ENCODE measurements at places on chromosomes 5 and 9.

DNA sequence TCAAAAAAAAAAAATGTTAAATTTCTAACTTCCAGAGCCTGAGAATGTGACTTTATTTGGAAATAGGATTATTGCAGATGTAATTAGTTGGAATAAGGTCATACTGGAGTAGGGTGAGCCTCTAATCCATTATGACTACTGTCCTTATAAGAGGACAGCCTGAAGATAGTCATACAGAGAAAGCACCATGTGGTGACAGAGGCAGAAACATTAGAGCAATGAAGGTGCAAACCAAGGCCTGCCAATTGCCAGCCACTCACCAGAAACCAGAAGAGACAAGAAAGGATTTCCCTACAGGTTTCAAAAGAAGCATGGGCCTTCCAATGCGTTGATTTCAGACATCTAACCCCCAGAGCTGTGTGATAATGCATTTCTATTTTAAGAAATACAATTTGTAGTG, 659.2 kb upstream of the CHD1 start:
- no peak for DNase-seq

GRCh38 chr5:14184725-14185124, 41.6 kb downstream of the TRIO start:
- no peak for DNase-seq

- DNase-seq: no peak
These were observed 113.7 kb downstream of the TMEM232 start for GRCh38 chr5:110612794-110613247.

DNA sequence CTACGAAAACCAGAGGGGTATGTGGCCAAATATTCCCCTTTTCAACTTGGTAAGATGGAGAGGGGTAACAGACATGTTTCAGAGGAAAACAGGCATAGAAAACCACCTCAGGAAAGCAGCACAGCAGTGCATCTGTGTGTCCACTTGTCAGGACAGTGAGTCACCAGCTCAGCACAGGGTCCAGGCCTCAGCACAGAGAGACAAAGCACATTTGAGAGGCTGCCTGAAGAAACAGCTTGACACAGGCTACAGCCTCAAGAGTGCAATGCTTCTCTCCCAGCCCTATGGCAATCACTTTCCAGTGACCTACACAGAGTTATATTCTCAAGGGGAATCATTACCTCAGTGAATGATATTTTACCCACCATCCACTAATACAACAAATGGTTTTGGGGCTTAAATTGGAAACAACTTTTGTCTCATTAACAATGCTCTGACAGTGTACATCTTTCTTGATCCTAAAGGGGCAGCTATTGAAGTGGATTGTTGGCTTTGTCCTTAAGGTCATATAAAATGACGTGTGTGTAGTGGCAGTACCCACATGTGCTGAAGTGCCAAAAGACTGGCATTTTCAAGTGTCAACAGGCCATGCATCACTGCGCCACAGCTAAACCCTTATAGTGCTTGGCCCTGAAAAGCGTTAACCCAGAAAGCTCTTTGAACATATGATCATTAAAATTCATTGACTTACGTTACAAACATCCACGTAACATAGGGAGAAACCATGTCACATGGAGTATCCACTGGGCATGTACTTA, 46.4 kb downstream of the ERMP1 start:
- DNase-seq: no peak

DNA sequence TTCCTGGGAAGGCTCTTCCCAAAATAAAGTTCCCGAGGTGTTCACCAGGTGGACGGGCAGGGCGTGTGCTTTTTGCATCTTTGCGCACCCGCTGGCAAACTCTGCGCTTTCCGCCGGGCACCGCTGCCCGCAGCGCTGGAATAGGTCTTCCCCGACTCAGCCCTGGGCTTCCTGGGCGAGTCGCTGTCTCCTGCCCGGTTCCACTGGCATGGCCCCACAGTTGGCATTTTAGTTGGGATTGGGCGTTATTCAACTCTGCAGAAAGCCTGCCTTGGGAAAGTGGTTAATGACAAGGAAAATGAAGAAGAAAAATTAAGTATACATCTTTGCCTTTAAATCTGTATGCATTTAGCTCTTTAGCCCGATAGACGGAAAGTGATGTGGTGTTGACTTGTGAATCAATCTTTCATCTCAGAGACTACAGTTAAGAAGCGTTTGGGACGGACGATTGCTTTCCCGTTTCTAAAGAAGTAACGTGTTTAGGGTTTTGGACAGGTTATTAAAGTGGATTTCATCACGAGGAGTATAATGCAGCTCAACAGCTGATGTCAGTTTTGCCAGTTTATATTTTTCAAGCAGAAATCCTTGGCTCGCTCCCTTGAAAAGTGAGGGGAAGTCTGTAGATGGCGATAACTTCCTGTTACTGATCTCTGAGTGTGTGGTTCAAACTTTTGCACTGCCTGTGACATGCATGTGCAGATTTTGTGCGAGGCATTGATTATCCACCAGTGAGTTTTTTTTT, 946 bp downstream of the ADCY2 start:
- DNase-seq: peak; percentile 74

DNA sequence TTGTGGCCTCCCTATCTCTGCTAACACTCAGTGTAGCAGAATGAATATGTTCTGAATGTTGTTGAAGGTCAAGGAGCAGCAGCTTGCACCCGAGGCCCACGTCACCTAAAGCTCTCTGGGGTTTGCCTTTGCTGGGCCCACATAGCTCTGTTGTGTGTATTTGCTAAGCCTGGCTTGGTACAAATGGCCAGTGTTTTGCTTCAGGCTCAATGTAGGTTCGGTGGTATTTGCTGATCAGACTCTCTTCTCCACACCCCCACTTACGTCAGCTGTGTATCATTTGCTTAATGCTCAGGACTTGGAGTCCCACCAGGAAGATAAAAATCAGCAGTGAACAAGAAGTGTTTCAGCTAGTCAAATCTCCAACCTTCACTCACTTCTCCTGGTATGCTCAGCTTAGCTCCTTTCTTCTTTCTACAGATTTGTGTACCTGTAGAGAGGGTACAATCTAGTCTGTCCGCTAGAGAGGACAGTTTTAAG, 4.8 kb upstream of the RFESD start:
- DNase-seq: no peak

GRCh38 chr9:36092509-36093215, 43.9 kb upstream of the GLIPR2 start:
- no peak for DNase-seq

DNA sequence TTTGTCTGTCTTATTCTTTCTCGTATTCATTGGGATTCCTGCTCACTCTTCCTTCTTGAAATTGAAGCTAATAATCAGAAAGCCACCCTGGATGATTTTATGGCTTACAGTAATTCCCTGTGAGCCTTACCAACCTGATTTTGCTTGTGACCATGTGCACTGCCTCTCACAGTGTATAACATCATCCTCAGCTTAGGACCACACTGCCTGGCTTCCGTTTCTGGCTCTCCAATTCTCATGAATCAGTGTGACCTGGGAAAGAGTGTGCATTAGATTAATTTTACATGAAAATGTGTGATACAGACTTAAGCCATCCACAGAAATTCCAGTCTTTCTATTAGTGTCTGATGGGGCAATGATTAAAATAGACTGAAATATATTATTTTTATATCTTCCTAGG, 126.8 kb upstream of the DMRT1 start:
- DNase-seq: no peak

- no peak for DNase-seq
These were observed 1048.8 kb upstream of the ACO1 start for GRCh38 chr9:31335529-31336234.

DNA sequence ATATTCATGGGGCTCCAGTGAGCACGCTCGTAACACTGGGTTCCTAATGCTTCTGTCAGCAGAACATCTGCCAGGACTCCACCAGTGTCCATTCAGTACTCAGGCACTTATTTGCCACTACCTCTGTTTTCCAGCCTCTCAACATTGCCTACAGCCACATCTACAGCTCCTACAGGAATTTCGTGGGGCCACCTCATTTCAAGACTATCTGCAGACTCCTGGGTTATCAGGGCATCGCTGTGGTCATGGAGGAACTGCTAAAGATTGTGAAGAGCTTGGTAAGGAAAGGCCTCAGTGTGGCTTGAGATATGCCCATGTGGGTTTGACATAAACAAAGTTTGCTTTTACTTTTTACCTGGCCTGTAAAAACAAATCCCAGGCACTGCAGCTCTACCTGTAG, 92.9 kb downstream of the CYFIP2 start:
- DNase-seq: no peak

DNA sequence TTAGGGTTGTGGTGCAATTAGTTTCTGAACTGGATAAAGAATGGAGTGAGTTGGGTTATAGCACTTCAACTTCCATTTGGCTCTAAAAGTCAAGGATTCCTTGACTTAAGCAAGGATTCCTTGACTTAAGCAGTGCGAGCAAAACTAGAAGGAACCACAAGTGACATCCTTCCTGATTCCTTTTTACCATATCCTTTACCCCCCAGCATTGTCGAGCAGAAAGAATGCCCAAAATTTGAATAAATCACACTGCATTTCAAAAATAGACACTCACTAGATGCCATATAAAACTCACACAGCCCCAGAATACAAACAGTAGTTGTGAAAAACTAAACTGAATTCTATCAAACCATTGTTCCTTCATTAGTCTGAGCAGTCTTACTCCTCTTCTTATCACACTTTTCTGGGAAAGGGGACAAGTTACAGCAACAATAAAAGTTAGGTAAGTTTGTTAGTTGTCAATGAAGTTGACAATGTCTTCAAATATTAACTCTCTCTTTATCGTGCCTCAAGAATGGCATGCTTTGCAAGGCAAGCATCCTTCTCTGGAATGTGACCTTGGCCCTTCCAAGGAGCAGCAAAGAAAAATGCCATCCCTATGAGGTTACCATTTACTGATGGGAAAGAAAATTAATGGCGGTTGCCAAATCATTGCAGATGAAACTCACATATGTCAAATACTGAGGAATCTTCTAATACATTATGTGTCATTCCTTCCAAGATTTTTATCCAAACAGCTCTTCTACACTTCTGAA, 273.3 kb upstream of the ANKRD55 start:
- DNase-seq: no peak

- no peak for DNase-seq
These were observed 26.4 kb upstream of the PUM3 start for GRCh38 chr9:2870340-2870739.

DNA sequence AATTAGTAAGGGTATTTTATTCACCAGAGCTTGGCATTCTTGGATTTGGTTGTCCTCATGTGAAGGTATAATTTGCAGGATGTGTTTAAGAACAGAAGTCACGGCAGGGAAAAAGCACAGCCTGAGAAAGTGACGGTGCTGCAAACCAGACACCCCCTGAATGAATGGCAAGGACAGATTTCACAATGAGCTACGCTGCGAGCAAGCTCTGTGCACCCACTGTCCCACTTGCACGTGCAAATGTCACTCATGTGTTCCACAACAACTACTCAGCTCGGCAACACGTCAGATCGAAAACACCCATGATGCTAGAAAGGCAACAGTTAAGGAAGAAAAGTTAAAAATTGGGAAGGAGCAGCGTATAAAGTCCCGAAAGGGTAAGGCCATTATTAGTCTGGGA, 168.9 kb downstream of the ROR2 start:
- no peak for DNase-seq

DNA sequence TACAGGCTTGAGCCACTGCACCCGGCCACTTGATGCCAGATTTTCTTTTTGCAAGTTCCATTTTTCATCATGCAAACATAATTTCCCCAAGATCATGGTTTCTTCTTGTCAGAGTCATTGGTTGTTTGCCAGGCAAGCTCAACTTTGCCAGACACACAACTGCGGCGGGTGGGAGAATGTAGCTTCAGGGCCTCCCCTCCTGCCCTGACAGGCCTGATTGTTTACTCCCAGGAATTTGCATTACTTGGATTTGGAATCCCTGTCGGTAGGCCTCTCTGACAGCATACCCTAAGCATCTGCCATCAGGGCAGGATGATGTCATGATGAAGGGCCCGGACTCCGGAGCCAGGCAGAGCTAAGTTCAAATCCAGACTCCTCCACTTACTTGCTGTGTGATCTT, 15.1 kb downstream of the RPS14 start:
- no peak for DNase-seq

DNA sequence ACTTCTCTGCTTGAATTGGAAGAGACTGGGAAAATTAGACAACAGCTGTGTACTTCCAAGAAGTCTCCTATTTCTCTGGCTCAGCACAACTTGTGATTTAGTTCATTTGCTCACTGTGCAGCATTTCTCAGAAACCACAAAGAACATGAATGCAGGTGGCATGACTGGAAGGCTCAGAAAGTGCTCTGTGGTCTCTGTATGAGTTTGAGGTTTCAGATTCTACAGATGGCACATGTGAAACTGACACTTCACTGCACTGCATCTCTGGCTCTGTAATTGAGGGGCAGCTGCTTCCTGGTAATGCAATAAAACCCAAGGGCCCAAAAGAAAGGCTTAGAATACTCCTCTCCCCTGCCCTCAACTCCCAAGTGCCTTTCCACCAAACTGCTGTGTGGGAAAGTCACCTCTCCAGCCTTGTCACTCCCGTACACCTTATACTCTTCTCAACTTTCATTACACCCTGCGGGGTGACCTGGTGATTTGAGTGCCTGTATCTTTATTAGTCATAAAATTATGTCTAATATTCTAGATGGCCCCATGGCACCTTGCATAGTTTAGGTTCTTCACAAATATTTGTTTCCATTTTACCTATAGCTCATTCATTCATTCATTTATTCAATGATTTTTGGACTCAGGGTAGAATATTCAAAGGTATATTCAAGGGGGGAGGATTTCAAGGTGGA, 82.5 kb downstream of the ESM1 start:
- no peak for DNase-seq

- no peak for DNase-seq
These were observed 59.5 kb downstream of the RORB start for GRCh38 chr9:74556685-74557084.

DNA sequence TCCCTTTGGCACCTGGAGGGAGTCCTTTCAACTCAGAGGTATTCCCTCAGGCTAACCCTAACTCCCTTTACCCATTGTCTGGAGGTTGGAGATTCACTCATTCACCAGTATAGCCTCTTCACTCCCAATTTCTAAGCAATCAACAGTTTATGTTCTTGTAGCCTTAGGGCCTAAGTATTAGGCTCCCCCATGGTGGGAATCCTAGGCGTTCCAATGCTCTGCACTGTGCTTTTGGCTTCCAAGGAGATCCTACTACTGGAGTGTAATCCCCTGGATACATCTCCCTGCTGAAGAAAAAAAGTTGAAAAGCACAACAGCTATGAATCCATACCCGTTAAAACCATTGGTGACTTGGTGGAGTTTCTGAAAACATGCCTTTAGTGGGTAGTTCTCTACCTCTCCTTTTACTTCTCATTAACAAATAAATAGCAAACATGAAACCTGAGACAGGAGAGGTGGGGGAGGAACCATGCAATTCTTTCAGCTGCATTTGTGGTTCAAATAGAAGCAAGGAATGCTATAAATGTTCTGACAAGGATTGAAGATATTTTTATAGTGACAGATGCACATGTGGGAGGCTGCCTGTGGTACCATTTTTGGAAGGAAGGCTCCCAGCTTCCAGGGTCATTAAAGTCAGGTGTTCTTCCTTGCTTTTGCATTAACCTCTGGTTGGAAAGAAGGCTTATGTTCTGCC, 397.1 kb downstream of the DMAC1 start:
- no peak for DNase-seq
